ELF-1 (cell line): ENCODE measurements at places on chromosomes 3 and 15.

DNA sequence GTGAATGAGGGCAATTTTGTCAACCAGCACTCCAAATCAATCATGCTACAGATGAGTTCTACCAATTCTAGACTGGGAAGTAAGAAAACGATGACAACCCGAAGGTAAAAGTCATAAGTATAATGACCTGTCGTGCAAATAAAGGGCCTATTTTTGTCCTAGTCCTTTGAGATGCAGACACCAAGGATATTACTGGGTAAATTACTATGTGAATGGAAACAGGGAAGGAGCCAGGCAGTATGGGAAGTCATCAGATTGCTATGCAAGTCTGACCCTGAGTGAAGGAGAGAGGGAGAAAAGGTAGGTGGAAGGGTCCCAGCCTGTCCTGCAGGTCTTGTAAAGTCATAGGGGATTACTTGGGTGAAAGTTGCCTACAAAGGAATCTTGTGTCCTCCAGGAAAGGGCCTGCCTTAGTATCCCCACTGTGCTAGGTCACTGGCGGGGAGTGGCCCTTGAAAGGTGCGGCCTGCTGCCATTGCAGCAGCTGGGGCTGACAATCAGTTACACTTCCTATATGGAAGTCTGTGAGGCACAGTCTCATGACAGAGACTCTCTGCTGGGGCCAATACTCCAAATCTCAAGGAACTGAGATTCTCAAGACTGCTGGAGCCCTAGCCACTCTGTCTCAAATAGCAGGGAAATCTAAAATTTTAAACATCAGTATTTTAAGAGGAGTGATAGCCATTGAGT, 149.9 kb upstream of the SLC2A2 start:
- no peak for DNase-seq

GRCh38 chr3:169400874-169401273, 262.6 kb downstream of the MECOM start:
- peak; percentile 10 for DNase-seq

DNA sequence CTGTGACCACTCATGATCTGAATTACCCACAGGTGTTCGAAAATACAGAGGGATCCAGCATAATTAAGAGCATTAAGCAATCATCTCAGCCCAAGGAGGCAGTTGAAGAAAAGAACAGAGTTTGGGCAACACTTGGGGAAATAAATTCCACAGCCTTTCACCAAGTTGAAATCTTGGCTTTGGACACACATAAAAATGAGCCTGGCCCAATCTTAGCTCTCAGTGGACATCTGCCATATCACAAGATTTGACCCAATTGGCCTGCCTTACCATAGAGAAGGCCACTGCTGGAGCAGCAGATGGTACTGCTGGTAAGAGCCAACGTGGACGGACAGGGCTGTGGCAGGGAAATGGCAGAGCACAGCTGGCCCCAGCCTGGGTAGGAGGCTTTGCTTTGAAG, 13.0 kb downstream of the FOXP1 start:
- no peak for DNase-seq

- no peak for DNase-seq
These were observed 30.5 kb downstream of the NEO1 start for GRCh38 chr15:73082812-73083211.

DNA sequence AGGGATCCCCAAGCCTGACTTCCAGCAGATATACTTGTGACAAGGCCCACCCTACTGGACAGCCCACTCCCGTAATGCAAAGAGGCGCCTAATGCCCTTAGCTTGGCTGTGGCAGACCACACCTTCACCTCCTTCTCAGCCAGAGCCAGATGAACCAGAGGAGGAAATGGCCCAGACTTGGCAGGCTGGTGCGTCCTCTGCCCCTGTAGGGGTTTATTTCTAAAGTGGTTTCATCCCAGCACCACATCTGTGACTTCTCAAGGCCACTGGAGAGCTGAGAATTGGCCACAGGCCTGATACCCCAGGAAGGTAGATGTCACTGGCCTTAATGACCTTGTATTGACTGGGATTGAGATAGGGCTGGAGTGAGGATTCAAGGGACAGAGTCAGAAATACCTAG, 29.5 kb downstream of the BOC start:
- no peak for DNase-seq

GRCh38 chr3:10937141-10937825, 55.3 kb upstream of the SLC6A1 start:
- DNase-seq = no peak

- DNase-seq = no peak
These were observed 273.3 kb upstream of the ZPLD1 start for GRCh38 chr3:102161384-102162006.

- peak; percentile 18 for DNase-seq
These were observed 253.3 kb downstream of the TJP1 start for GRCh38 chr15:29568840-29569532.

DNA sequence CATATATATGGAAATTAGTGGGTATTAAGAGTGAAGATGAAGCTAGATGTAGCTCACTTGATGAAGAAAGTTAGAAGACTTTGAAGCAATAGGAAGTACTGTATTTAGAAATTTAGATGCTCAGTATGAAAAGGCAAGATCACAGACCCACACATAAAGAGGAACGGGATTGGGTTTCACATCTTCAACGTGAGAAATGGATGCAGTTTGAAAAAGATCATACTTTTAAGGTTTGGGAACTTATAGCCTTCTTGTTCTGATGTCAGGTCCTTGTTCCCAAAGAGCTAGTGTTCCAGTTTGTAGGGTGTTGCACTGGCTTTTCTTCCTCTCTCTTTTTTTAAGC, 16.7 kb downstream of the AP3S2 start:
- DNase-seq = no peak

DNA sequence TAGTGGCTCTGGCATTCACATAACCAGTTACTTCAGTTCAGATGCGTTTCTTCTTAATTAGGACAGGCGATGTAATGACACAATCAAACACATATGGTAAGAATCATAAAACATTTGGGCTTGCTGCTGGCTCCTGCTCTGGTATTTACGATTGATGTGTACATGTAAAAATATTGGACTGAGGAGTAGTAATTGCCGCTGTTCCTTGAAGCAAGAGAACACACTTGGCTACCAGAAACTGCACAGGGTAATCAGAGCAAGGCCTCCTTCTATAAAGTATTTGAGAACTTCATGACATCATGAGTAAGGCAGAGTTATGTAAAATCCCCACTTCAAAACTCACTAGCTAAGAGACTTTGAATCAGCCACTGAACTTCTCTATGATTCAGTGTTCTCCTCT, 158.1 kb downstream of the SSR3 start:
- DNase-seq = no peak

DNA sequence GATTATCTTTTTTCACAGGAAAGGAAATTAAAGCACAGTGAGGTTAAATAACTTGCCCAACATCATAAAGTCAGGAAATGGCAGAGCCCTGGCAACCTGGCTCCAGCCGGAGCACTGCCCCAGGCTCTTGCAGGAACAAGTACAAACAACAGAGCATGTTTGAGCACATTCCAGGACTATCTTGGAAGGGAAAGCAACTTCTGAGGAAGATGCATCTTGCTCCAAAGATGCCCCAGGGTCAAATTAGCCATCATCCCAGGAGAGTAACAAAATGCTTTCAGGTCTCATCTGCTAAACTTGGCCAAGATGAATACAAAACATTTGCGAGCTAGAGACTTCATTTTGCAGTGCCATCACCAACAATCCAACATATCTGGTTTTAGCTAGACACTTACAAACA, 162.4 kb upstream of the LRRN1 start:
- peak; percentile 84 for DNase-seq

DNA sequence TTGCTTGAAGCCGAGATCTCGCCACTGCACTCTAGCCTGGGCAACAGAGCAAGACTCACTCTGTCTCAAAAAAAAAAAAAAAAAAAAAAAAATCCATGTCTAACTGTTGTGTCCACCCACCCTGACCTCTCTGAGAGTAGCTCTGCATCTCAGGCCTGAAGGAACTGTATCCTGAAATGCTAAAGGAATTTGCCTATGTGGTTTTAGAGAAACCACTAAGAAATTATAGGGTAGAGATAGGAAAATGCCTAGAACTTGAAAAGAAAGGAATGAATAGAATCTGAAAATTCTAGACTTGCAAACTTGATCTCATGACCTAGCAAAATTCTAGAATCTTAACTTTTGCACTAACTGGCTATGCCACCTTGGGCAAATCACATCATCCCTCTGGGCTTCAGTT, 217.5 kb upstream of the ROPN1 start:
- DNase-seq = no peak

GRCh38 chr3:111373239-111373638, 168.8 kb upstream of the CD96 start:
- DNase-seq = peak; percentile 57

DNA sequence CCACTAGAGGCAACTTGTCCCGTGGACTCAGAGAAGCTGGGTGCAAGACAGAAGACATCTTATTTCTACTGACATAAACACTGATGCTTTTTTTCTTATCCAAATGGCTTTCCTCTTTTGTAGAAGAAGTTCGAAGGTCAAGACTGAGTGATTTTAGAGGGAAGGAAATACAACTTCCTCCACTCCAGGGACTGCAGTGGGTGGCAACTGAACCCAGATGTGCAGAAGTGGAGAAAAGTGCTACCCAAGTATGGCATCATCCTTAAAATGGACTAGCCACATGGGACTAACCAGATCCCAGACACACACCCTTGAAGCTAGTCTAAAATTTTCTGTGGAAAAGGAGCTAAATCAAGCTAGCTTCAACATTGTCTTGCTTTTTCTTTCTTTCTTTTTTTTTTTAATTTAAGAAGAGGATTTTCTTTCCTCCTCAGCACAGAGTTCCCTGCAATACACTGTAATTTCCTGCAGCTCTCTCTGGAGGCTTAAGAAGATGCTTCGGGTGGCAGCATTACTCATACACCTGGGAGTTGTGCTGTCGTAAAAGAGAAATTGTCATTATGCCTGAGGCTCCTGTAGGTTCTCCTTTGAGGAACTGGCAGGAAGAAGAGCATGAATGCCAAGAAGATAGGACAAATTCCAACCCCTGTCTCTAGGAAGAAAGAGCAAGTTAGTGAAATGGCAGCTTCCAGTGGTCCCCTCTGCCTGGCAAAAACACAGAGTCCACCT, 3.8 kb upstream of the FRMD4B start:
- no peak for DNase-seq

DNA sequence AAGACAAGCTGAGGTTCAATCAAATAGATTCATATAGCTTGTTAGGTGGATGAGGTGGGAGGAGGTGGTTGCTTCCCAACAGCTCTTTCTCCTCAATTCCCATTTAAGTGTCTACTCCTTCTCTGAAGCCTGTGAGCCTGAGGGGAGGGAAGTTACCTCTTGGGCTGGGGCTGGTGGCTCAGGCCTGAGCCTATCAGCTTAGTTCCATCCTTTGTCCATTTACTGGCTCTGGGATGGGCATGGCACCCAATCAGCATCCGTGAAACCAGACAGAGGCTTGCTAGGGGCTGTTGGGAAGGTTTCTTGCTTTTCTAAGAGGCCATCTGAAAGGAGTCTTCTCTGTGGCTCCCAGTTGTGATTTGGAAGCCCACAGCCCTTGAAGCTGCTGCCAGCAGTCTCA, 57.3 kb downstream of the TAMM41 start:
- DNase-seq = no peak
